ENCODE measurements at places on chromosomes 13 and 19.

- no peak for DNase-seq
These were observed 27.7 kb upstream of the EPHX3 start for GRCh38 chr19:15259907-15260306.

GRCh38 chr13:97945342-97945741 lies 8.1 kb upstream of the IPO5 start:
- no peak for DNase-seq

DNA sequence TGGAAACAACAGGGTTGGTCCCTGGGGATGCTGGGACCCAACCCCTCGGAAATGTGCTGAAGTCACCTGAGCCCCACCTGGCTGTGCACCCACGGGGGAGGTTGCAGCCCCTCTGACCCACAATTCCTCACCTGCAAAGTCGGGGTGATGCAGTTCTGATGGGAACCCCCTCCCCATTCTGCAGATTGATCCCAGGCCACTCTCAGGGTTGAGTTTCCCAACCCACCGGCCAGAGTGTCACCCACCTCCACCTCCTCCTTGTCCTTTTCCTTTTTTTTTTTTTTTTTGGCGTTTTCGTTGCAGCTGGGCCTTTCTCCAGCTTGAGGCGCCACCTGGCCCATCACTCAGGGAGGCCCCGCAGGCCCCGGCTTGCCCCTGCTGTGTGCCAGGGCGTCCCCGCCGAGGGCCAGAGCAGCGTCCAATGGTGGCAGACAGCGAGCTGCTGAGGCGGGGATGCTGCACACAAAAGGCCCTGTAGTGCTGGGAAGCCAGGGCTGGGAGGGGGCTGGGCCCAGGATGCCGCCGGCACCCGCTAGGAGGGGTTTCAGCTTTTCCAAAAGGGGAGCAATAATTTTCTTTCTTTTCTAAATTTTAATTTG lies 4.6 kb downstream of the PIK3R2 start:
- DNase-seq, result no peak

- DNase-seq, result no peak
These were observed 184.4 kb downstream of the SLITRK5 start for GRCh38 chr13:87855553-87855952.

- DNase-seq, result peak; percentile 100
These were observed at the start of gene HNRNPL for GRCh38 chr19:38849860-38850435. Gene HNRNPL, minus strand, starts transcription at chr19:38849986. Its CDS starts 20 bp downstream, at chr19:38849966.

DNA sequence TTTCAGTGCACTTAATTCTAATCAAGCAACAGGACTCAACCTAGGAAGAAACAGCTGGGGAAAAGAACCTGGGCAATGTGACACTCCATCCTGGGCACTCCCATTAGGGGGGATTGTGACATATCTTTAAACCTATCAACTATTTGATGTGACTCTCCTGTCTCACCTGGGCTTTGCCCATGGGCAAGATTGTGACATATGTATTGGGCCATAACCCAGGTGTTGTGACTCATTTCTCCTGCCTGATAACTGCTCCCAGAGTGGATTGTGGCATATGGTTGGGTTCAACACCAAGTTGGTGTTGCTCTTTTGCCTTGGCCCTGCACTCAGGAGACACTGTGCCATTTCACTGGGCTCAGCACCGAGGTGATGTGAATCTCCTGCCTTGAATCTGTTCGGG lies 82.6 kb downstream of the ZNF723 start:
- DNase-seq, result no peak

GRCh38 chr13:110841846-110842245 lies 73.0 kb downstream of the ANKRD10 start:
- no peak for DNase-seq

- DNase-seq, result no peak
These were observed 89.0 kb upstream of the SPATA13 start for GRCh38 chr13:24071423-24072075.

GRCh38 chr19:11197291-11198174 lies at the start of gene KANK2:
Gene KANK2, minus strand, starts transcription at chr19:11197545. Its CDS starts 3,034 bp downstream, at chr19:11194511.
- DNase-seq, result peak; percentile 91

DNA sequence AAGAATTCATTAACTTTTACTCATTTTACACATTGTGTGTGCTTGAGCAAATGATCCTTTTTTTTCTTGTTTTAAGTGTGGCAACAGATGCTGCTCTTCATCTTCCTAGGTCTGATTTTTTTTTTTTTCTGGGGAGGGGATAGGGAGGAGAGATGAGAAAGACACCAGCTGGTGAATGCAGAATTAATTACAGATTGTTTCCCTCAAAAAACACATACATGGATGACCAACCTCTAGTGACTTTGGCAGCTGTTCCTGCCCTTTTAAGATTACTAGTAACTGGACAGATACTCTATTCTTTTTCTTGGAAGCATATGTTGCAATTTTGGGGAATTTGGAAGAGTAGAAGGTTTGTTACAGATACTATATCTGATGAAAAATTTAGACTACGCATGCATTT lies 103.6 kb upstream of the MYO16 start:
- DNase-seq, result no peak

DNA sequence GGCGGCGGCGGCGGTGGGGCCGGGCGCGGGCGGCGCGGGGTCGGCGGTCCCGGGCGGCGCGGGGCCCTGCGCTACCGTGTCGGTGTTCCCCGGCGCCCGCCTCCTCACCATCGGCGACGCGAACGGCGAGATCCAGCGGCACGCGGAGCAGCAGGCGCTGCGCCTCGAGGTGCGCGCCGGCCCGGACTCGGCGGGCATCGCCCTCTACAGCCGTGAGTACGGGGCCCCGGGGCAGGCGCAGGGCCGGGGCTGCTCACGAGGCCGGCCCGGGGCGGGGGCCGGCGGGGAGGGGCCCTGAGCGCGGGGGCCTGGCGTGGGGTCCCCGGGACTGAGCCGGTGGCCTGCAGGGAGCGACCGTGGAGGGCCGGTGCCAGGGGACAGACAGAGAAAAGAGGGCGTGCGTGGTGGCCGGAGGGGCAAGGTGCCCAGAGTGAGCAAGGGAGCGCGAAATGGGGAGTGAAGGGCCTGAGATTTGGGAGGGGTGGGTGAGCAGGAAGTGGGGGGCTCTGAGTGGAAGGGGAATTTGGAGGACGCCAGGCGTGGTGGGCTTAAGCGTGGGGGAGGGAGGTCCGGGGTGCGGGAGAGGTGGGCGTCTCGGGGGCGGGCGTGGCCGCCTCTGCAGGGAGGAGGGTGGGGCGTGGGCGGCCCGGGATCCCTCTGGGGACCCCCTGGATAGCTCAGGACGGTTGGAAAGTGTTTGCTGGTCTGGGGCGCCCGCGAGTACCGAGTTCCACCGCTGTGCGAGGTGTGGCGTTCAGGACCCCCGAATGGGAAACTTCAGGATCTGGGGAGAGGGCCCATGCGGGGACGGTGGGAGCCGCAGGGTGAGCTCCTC lies 575 bp downstream of the CARM1 start:
- peak; percentile 55 for DNase-seq

GRCh38 chr19:56491399-56491798 lies 14.3 kb upstream of the ZNF667 start:
- DNase-seq, result no peak

DNA sequence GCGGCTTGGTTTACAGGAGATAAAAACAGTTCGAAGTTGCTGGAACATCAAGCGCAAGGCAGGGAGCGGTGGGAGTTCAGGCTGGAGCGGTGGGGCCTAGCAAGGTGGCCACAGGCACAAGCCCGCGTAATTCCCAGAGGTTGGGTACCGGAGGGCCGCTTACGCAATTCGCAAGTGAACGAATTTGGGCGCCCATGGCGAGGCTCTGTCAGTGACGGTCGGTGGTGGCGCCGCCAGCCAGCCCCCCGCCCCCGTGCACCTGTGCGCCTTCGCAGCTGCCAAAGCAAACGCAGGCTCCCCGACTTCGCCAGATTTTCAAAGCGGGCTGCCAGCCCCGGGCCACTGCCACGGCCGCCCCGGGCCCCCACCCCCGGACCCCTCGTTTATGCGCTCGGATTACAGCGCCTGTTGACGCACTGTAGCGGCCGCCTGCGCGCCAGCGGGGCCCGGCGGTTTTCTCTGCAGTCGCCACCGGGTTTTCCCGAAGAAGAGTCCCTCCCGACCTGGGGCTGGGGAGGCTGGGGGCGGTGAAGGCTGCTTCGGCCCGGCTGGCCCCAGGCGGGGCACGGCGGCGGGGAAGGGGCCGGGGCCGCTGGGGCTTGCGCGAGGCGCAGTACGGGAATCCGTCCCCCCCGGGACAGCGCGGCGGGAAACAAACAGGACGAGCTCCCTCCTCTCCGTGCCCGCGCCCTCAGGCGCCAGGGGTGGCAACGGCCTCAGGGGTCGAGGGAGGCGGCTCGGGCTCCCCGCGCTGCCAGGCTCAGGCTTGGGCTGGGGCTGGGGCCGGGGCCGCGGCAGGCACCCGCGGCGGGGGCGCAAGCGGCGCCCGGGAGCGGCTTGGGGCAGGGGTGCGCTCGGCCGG lies 709 bp downstream of the N4BP2L1 start:
- peak; percentile 69 for DNase-seq

GRCh38 chr13:96223231-96223630 lies 133.3 kb downstream of the HS6ST3 start:
- DNase-seq, result peak; percentile 19

DNA sequence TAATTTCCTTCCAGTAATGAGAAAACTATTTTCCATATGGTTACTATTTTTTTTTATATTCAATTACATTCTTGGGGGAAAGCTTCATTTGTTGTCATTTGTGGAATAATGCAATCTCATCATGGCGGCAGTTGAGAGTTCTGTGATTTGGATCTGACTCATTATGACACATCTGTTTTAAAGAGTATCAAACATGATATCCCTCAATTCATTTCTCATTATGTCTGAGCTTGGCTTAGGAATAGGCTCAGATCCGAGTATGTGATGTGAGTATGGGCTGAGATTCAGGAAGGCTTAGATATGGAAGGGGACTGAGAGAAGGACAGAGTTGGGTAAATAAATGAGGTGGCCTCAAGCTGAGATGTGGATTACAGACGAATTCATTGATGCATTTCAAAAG lies 64.4 kb downstream of the POSTN start:
- no peak for DNase-seq
